ENCODE measurements at places on chromosomes 16 and 17.

GRCh38 chr16:23855010-23855409 lies 19.2 kb downstream of the PRKCB start:
- no peak for DNase-seq

DNA sequence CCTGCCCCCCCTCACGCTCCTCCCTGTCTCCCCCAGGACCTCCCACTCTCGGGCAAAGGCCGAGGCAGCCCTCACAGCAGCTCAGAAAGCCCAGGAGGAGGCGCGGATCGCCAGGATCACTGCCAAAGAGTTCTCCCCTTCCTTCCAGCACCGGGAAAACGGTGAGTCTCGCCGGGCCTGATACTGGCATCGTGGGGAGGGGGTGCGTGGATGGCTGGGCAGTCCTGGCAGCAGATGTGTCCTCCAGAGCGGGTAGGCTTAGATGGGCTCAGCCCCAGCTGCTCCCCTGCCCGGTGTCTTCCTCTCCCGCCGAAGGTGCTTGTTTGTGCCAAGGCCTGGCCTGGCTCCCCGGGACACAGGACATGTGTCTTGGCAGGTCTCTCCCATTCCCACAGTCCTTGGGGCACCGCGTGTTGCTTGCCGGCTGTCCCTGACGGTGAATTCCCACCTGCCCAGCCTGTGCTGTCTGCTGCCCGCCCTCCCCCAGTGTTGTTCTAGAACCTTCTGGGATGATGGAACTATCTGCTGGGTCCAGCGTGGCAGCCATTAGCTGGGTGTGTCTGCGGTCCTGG lies 81.6 kb downstream of the KLHDC4 start:
- DNase-seq: no peak

GRCh38 chr16:66509576-66509975 lies 40.3 kb downstream of the TK2 start:
- DNase-seq: no peak

DNA sequence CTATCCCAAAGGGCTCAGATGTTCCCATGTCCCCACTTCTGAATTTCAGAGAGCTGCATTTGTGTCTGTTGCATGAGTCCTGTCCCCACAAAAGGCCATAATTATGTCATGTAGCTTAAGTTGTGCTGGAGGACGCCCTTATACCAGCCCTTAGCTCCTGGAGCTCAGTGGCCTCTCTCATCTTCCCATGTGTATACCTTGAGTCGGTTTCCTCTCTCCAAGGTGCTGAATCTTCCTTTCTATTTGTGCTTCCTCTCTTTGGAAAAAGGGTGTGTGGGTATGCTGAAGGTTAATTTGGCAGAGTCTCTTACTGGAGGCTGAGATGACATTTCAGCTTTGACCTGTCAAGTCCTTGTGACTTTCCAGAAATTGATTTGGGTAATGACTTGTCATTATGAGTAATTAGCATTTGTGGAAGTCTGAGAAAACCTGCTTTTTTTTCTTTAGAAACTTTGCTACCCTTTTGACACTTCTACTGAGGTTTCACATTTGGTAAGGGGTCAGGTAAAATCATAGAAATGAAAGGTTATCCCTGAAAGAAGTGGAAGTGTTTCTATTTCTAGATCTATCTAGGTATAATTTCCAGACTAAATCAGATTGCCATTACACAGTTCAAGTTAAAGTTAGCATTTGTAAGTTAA lies 185.4 kb downstream of the ABCC12 start:
- DNase-seq: no peak

GRCh38 chr16:72705801-72706200 lies 342.1 kb downstream of the ZFHX3 start:
- DNase-seq: no peak

DNA sequence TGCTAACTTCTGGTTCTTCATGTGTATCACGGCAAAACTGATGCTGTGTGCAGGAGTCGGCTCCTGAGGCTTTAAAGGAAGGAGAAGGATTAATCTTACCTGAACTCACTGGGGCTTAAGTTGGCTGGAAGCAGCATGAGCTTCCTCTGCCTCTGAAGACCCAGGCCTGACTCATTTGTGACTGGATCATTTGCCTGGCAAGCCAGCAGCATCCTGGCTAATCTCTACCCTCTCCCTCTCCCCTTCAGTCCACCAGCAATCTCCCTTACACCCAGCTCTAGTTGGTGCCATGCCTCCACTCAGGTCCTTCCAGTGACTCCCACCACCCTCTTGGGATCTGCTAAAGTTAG lies 150.3 kb downstream of the IRX3 start:
- no peak for DNase-seq

- no peak for DNase-seq
Measured at GRCh38 chr17:4950746-4951204, at the start of gene ENO3. TSS of gene ENO3 (plus strand) at chr17:4951119. CDS start at chr17:4951830, 711 bp downstream.
